ENCODE measurements at places on chromosomes 12 and 14.

GRCh38 chr12:132352896-132353800 is 23.8 kb upstream of the GALNT9 start:
- no peaks in the 10 kb centered on the region for H3K4me1 ChIP-seq
- no peak overlapping the region for H3K27ac ChIP-seq
- H3K36me3 ChIP-seq: no peaks in the 10 kb centered on the region
- no peak for DNase-seq
- no peak overlapping the region for H3K4me3 ChIP-seq
- no peaks in the 10 kb centered on the region for H3K27me3 ChIP-seq

- H3K27me3 ChIP-seq: peaks cover 11% of the 10 kb centered on the region
- DNase-seq: no peak
- no peaks in the 10 kb centered on the region for H3K36me3 ChIP-seq
- no peak overlapping the region for H3K27ac ChIP-seq
- no peaks in the 10 kb centered on the region for H3K4me1 ChIP-seq
These were observed 28.0 kb downstream of the DAO start for GRCh38 chr12:108907839-108908351.

GRCh38 chr14:44339231-44339630 is 167.9 kb downstream of the FSCB start:
- H3K4me1 ChIP-seq: no peaks in the 10 kb centered on the region
- no peak for DNase-seq
- no peak overlapping the region for H3K27ac ChIP-seq
- no peaks in the 10 kb centered on the region for H3K27me3 ChIP-seq
- no peaks in the 10 kb centered on the region for H3K36me3 ChIP-seq

DNA sequence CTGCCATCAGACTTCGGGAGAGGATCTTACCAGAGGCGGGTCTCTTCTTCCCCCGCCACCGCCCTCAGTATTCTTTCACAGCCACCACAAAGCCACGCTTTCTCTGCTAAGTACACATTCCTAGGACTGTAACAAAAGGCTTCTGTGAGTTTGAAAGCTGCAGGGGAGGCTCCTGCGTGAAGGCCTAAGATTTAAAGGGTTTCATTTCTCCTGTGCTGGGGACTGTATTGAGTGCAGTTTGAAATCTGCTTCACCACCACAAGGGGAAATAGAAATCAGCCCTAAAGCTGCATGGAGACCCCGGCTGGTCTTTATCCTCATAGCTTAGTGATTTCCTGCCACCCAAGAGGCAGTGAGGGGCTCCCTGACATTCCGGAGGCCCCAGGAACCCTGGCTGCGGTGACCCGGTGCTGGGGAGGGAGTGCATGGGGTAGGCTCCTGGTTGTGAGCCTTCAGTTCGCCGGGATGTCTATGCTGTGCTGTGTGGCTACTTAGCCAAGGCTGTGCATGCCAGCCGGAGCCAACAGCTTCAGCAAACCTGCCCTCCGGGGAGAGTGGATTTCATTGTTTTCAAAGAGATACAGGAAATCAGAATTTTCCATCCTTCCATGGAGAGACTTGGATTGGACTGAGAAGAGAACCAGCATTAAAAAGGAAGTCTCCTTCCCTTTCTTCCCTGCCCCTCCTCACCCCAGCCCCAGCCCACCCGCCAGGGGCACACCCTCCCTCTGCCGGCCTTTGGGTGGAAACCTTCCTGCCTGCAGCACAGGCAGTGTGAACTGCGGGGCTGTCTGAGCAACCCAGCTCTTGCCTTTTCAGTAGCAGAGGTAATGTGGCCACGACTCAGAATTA is 163.3 kb downstream of the ETV6 start:
- H3K4me1 ChIP-seq: peaks cover 87% of the 10 kb centered on the region
- H3K36me3 ChIP-seq: peaks cover 45% of the 10 kb centered on the region
- no peak for DNase-seq

GRCh38 chr12:67689385-67689784 is 40.8 kb downstream of the DYRK2 start:
- peaks cover 33% of the 10 kb centered on the region for H3K27me3 ChIP-seq
- H3K4me1 ChIP-seq: peaks cover 7% of the 10 kb centered on the region
- H3K27ac ChIP-seq: no peak overlapping the region
- no peak overlapping the region for H3K4me3 ChIP-seq
- no peak for DNase-seq

GRCh38 chr12:16685107-16685506 is 79.1 kb upstream of the LMO3 start:
- H3K27ac ChIP-seq: no peak overlapping the region
- H3K4me1 ChIP-seq: no peaks in the 10 kb centered on the region
- H3K27me3 ChIP-seq: no peaks in the 10 kb centered on the region

DNA sequence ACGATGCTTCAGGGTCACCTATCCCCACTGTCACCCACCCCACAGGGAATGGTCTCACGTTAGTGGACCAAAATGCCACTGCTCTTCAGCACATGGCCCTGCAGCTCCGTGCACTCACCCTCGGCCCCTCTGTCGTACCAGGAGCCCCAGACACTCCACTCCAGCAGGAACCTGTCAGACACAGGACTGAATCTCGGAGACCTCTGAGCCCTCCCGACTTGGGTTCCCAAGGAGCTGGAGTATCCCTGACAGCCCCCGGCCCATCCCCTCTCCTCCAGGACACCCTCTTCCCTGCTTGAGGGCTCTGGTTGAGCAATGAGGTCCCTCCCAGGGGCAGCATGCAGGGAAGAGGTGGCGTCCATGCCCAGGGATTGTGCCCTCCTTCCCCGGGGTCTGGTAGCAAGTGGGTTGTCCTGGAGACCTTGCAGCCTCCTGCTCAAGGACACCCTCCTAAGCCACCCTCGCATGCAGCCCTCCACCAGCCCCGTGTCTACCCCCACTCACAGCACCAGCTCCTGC is 20.4 kb upstream of the LRTM2 start:
- DNase-seq: no peak
- no peak overlapping the region for H3K27ac ChIP-seq
- no peak overlapping the region for H3K4me3 ChIP-seq
- peaks cover 2% of the 10 kb centered on the region for H3K27me3 ChIP-seq

GRCh38 chr12:40522837-40523236 is 169.4 kb upstream of the CNTN1 start:
- H3K27ac ChIP-seq: no peak overlapping the region
- no peaks in the 10 kb centered on the region for H3K4me1 ChIP-seq
- no peak for DNase-seq
- no peaks in the 10 kb centered on the region for H3K27me3 ChIP-seq
- no peaks in the 10 kb centered on the region for H3K36me3 ChIP-seq
- H3K4me3 ChIP-seq: no peak overlapping the region

DNA sequence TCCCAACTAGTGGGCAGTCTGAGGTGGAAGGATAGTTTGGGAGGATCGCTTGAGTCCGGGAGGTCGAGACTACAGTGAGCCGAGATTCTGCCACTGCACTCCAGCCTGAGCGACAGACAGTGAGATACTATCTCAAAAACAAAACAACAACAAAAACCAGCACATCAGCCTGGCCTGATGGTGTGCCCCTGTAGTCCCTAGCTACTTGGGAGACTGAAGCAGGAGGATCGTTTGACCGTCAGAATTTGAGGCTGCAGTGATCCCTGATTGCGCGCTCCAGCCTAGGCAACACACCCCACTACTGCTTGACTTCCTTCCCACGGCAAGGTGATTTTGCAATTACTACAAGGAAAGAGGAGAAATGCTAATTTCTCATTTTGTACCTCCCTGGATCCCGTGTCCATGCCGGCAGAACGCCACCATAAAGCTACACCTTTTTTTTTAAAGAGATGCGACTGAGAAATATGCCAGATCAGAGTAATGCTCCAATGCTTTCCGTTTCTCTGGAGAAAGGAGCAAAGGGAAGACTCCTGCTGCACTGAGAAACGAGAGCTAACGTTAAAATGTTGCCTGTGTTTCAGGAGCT is 672 bp upstream of the SCFD1 start:
- peak overlapping the region; percentile 98 for H3K27ac ChIP-seq
- H3K27me3 ChIP-seq: no peaks in the 10 kb centered on the region
- H3K4me1 ChIP-seq: peaks cover 53% of the 10 kb centered on the region
- peaks cover 15% of the 10 kb centered on the region for H3K36me3 ChIP-seq
- peak overlapping the region; percentile 99 for H3K4me3 ChIP-seq
- peak; percentile 4 for DNase-seq

DNA sequence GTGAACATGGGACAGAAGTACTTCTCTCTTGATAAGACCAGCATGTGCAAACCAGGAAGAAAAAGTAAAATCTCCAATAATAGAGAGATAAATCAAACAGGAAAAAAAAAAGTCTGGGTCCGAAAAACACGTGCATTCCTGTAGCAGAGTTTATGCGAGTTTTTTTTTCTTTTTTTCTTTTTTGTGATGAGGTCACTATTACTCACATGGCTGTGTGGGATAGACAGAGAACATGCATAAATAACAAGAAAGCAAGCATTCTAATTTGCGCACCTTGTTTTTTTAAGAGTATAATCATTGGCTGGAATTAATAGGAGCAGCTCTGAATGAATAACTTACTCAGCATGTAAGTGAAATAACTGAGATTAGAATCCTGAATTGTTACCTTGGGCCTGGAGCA is 91.9 kb upstream of the CPM start:
- no peak overlapping the region for H3K27ac ChIP-seq
- H3K36me3 ChIP-seq: no peaks in the 10 kb centered on the region
- DNase-seq: no peak
- no peaks in the 10 kb centered on the region for H3K4me1 ChIP-seq

DNA sequence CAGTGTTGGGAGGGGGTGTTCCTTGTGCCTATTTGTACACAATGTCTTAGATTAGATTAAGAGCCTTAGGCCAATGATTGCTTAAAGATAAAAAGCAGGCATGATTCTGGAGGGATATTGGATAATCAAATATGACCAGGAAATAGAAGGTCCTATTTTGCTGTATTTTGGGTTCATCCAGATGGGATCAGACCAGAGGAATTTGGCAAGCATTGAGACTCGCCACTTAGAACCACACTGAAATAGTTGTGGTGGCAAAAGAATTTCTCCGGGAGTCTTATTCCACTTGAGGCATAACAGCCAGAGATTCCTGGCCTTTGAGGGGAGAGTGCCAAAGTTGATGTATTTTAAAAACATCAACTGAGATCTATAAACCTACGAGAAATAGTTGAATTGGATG is 327.2 kb downstream of the RAD51B start:
- no peaks in the 10 kb centered on the region for H3K36me3 ChIP-seq
- H3K27me3 ChIP-seq: no peaks in the 10 kb centered on the region
- no peaks in the 10 kb centered on the region for H3K4me1 ChIP-seq
- H3K4me3 ChIP-seq: no peak overlapping the region
- H3K27ac ChIP-seq: no peak overlapping the region
- DNase-seq: no peak

DNA sequence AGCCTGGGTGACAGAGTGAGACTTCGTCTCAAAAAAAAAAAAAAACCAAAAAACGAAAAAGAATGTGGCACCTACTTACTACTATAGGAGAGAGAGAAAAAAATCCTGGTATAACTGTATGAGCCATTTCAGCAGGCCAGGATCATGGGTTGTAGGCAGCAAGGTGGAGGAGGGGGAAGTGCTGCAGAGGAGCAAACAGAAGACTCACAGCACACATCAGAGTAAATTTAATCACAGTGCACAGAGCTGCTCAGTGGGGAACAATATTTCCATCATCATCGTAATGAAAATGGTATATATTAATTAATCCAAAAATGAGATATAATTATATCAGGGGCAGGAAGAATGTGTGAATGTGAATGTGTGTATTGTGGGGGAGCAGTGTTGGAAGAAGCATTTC is 175.8 kb downstream of the SLC2A13 start:
- H3K27ac ChIP-seq: no peak overlapping the region
- H3K4me3 ChIP-seq: no peak overlapping the region

GRCh38 chr14:31371646-31372045 is 48.7 kb downstream of the HEATR5A start:
- H3K27ac ChIP-seq: peak overlapping the region; percentile 52
- peaks cover 24% of the 10 kb centered on the region for H3K36me3 ChIP-seq
- H3K4me3 ChIP-seq: peak overlapping the region; percentile 30
- H3K27me3 ChIP-seq: no peaks in the 10 kb centered on the region

DNA sequence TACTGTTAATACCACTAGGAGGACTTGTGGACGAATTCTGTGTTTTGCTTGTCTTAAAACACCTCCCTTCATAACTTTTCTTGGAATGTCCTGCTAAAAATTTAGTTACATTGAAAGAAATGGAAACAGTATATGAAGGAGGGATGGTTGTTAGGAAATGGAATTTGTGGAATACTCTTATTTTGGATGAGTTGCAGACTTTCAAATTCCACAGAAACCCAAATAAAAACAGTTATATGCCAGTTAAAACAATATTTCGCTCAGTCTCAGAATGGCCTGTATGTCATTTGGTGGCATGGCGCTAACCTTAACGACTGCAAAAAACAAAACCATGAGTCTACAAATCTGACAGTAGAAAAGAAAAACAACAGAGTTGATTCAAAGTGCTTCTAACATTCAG is 12.2 kb upstream of the ARHGAP5 start:
- no peak for DNase-seq
- H3K36me3 ChIP-seq: no peaks in the 10 kb centered on the region
- H3K27me3 ChIP-seq: peaks cover 5% of the 10 kb centered on the region
- H3K4me1 ChIP-seq: no peaks in the 10 kb centered on the region

- no peak for DNase-seq
- H3K36me3 ChIP-seq: no peaks in the 10 kb centered on the region
- peaks cover 13% of the 10 kb centered on the region for H3K27me3 ChIP-seq
- H3K27ac ChIP-seq: no peak overlapping the region
- H3K4me3 ChIP-seq: no peak overlapping the region
- no peaks in the 10 kb centered on the region for H3K4me1 ChIP-seq
These were observed 62.7 kb downstream of the HMGA2 start for GRCh38 chr12:65886996-65887395.

GRCh38 chr14:71690478-71690877 is 241.8 kb upstream of the RGS6 start:
- no peak overlapping the region for H3K27ac ChIP-seq
- no peak overlapping the region for H3K4me3 ChIP-seq
- no peak for DNase-seq
- peaks cover 13% of the 10 kb centered on the region for H3K4me1 ChIP-seq
- H3K36me3 ChIP-seq: peaks cover 34% of the 10 kb centered on the region

GRCh38 chr12:20350495-20350894 is 17.8 kb upstream of the PDE3A start:
- no peak overlapping the region for H3K27ac ChIP-seq
- H3K27me3 ChIP-seq: no peaks in the 10 kb centered on the region
- H3K36me3 ChIP-seq: no peaks in the 10 kb centered on the region
- no peak for DNase-seq
- no peaks in the 10 kb centered on the region for H3K4me1 ChIP-seq

DNA sequence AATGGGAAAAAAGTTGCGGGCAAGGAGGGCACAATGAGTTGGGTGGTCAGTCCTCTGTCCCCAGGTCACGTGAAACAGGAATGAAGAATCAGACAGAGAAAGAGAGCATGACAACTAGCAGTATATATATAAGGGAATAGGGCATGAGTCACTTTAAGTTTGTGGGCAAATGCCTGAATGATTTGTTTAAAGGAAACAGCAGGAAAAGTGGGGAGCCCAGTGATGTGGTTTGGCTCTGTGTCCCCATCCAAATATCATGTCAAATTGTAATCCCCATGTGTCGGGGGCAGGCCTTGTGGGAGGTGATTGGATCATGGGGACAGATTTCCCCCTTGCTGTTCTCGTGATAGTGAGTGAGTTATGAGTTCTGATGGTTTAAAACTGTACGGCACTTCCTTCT is 195.3 kb upstream of the IGF1 start:
- no peaks in the 10 kb centered on the region for H3K4me1 ChIP-seq
- no peak overlapping the region for H3K4me3 ChIP-seq
- DNase-seq: no peak
- H3K27me3 ChIP-seq: no peaks in the 10 kb centered on the region

GRCh38 chr12:1632702-1633101 is 3.7 kb downstream of the WNT5B start:
- DNase-seq: no peak
- H3K4me3 ChIP-seq: no peak overlapping the region
- peaks cover 2% of the 10 kb centered on the region for H3K36me3 ChIP-seq

Data from activated T-helper 1 cell treated with anti-CD3 and anti-CD28 coated beads, Interleukin-12 subunit alpha, Interleukin-12 subunit beta, Interleukin-2, Interleukin-4 antibody, amounts not matched to agents 30 ng/mL and 10 ng/mL and 1 ng/mL, durations not matched to agents 14 hours and 24 hours and 36 hours (primary cell).